ENCODE measurements at places on chromosomes 1 and 21. TPM values are rescaled to one million over a fixed set of nuclear protein-coding genes. Genes with fewer than 3 reads are reported as not detected.
A peak's percentile ranks its signal among the peaks of the same experiment; 100 is the strongest.

DNA sequence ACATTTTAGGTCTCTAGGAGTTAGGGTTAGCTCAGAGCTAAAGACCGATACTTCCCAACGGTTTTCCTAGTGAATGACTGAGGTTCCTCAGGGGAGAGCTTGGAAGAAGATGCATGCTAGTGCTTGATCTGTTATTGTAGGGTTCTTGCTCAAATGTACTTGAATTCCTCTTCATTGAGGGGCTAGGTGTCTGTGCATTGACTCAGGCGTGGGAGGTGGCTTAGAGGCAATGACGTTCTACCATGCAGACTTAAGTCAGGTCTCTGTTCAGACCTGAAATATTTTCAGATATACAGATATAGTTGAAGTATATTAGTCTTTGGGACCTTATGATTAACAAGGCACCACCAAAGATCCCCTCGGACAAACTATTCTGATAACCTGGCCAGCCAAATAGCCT lies 23.5 kb downstream of the S100A10 start:
- no peaks in the 10 kb centered on the region for H3K36me3 ChIP-seq
- no peaks in the 10 kb centered on the region for H3K27me3 ChIP-seq
- peaks cover 3% of the 10 kb centered on the region for H3K4me1 ChIP-seq

DNA sequence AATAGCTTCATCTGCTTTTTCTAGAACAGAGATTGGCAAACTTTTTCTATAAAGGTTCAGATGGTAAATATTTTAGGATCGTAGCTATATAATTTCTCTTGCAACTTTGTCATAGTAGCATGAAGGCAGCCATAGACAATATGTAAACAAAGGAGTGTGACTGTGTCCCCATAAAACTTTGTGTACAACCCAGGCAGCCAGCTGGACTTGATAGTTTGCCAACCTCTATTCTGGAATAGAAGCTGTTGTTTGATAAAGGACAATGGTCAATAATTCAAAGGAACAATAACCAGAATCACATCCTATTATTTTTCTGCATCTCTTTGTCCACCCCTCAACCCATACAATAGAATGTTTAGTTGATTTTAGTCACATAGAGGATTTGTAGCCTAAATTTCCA lies 286.7 kb downstream of the LMX1A start:
- no peaks in the 10 kb centered on the region for H3K36me3 ChIP-seq
- no peak overlapping the region for H3K4me3 ChIP-seq
- DNase-seq = no peak
- no peak overlapping the region for H3K27ac ChIP-seq
- H3K4me1 ChIP-seq = no peaks in the 10 kb centered on the region

DNA sequence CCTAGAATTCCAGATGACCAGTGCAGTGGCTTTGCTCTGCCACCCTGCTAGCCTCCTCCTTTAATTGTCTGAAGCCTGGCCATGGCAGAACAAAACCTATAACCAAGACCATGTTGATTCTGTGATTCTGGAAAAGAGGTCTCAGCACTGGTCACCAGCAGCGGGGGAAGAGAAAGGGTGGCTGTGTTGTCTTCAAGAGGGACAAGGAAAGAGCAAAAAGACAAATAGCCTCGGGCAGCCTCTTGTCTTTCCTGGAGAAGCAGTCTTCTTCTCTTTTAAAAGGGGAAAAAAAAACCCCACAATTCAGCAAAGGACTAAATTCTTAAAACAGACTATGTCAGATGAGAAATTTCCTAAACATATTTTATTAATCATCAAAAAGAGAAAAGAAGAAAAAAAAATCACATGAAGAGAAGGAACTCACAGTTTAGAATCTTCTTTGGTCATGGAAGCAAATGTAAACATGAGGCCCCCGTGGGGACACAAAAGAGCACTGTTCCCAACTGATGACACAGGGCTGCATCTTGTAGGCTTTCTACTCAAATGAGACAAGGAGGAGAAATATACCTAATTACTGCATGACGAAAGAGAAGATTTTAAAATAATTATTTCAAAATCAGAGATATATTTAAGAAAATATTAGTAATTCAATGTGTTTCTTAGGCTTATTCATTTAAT lies 36.3 kb upstream of the RAP1GAP start:
- no peaks in the 10 kb centered on the region for H3K4me1 ChIP-seq
- H3K36me3 ChIP-seq = peaks cover 40% of the 10 kb centered on the region
- no peaks in the 10 kb centered on the region for H3K27me3 ChIP-seq
- H3K27ac ChIP-seq = no peak overlapping the region
- no peak overlapping the region for H3K4me3 ChIP-seq

DNA sequence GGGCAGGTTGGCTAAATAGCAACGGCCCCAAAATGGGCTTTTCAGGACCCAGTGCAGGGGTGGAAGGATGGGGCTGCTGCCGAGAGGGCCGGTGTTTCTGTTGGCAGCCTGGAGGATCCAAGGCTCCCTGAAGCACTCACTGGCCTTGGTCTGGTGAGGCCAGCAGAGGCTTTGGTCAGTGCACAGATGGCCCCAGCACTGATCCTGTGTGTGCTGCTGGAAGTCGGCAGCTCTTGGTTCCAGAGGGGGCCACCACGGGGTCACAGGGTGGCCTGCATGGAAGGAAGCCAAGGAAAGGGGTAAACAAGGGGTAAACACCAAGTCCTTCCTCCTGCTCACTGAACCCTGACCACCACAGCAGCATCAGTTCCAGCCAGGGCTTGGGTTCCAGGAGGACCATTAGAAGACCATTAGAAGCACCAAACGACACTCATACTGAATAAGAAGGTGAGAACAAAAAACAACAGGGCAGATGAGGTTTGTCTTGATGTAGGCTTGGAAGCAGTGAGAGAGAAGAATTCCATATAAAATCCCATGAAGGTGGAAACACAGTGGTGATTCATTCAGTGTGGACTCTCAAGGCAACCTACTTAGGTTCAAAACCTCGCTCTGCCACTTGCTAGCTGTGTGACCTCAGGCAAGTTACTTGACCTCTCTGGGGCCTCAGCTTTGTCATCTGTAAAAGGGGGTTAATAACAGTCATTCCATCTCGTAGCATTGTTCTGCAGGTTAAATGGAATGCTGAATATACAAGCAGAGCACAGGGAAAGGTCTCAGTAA lies 184.5 kb downstream of the RUNX1 start:
- H3K36me3 ChIP-seq = peaks cover 2% of the 10 kb centered on the region
- H3K27me3 ChIP-seq = no peaks in the 10 kb centered on the region
- no peak overlapping the region for H3K4me3 ChIP-seq
- no peaks in the 10 kb centered on the region for H3K4me1 ChIP-seq

DNA sequence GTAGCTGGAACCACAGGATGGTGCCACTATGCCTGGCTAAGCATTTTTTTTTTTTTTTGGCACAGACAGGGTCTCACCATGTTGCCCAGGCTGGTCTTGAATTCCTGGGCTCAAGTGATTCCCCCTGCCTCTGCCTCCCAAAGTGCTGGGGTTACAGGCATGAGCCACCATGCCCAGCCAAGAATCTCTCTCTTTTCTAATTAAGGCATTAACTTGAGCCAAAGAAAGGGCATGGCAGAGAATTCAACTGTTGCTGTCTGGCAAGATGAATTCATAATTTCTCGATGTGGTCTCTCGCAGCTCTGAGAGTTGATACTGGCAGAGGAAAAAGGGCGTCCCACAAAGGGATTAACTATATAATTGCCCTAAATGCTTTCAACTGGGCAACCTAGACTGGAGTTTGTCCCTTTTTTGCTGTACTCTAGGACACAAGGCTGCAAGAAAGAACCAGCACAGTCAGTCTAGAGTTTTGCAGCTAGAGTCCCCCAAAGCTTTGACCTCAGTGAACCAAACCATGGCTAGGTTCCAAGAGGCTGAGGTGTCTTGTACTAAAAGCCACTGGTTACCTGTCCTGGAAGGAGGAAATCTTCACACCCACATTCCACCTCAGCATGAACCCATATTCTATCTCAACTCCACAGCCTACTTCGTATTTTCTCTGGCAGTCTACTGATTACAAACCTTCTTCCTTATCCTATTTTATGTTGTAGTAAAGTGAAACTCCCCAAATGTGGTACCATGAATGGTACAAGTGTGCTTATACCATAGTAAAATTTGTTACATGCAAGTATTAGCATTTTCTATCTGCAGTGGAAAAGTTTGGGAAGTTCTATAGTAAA lies 51.2 kb downstream of the OPTC start:
- no peaks in the 10 kb centered on the region for H3K36me3 ChIP-seq
- peaks cover 6% of the 10 kb centered on the region for H3K4me1 ChIP-seq
- H3K27ac ChIP-seq = no peak overlapping the region

GRCh38 chr1:231734417-231734816 lies 107.8 kb downstream of the DISC1 start:
- no peak overlapping the region for H3K4me3 ChIP-seq
- no peak overlapping the region for H3K27ac ChIP-seq
- no peak for DNase-seq
- H3K36me3 ChIP-seq = no peaks in the 10 kb centered on the region

DNA sequence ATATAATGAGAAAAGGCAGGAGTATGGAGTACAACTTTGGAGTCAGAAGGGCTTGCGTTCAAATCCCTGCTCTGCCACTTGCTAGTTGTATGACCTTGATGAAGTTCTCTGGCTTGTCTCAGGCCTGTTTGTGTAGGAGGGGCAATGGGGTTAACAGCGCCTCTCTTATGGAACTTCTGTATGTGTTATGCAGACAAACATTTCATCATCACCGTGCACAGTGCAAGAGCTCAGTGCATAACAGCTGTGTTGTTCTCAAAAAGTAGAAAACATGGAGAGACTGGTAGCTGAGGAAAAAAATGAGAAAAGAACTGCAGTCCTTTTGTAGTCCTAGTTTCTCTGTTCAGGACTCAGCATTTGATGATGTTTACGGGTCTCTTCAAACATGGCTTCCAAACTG lies 10.4 kb upstream of the ZNF648 start:
- no peaks in the 10 kb centered on the region for H3K36me3 ChIP-seq
- no peaks in the 10 kb centered on the region for H3K27me3 ChIP-seq

DNA sequence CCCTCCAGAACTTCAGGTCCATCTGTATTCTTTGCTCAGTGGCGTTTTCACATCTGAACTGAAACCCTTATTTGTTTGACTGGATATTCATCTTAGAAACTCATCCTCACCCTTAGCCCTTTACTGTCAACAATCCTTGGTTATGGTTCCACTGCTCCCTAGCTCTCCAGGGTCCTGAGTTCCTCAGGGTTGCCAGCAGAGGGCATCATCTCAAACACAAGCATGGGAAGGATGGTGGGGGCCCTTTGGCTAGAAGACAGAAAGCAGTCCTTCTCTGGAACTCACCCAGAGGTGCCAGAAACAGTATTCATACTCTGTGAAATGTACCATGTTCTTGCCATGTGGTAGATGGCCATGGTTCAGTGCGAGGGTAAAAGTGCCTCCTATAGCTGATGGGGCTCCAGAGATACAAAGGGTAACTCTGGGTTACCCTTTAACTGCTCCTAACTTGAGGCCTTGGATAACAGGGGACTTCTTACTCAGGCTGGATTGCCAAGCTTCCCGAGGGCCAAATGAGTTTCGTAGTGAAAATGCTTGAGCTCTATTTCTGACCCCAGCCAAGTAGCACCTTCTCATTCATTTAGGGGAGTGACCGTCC lies 11.3 kb downstream of the NCSTN start:
- H3K4me1 ChIP-seq = no peaks in the 10 kb centered on the region
- H3K36me3 ChIP-seq = peaks cover 98% of the 10 kb centered on the region
- no peak overlapping the region for H3K27ac ChIP-seq
- H3K27me3 ChIP-seq = no peaks in the 10 kb centered on the region
- no peak for DNase-seq

GRCh38 chr1:91791691-91792488 lies 94.1 kb downstream of the TGFBR3 start:
- no peaks in the 10 kb centered on the region for H3K27me3 ChIP-seq
- H3K27ac ChIP-seq = no peak overlapping the region
- no peaks in the 10 kb centered on the region for H3K4me1 ChIP-seq
- no peak for DNase-seq

DNA sequence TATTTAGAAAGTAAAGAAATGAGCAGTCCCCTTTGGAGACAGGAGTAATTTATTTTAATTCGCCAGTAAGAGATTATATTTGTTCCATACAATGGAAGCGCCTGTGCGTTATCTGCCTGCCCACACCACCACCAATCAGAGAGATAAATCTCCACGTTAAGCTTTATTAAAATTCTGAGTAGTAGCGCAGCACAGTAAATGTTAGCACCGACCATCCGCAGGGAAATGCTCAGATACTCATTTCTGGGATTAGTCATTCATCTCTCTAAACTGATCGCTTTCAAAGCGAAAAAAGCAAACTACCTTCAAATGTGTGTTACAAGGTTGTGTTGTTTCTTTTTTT lies 1.2 kb downstream of the ETS2 start:
- no peaks in the 10 kb centered on the region for H3K27me3 ChIP-seq
- H3K36me3 ChIP-seq = peaks cover 3% of the 10 kb centered on the region
- no peak for DNase-seq
- peaks cover 11% of the 10 kb centered on the region for H3K4me1 ChIP-seq
- peak overlapping the region; percentile 99 for H3K27ac ChIP-seq

GRCh38 chr1:168498159-168498631 lies 45.6 kb downstream of the XCL2 start:
- H3K27ac ChIP-seq = no peak overlapping the region
- H3K36me3 ChIP-seq = no peaks in the 10 kb centered on the region
- DNase-seq = no peak
- no peak overlapping the region for H3K4me3 ChIP-seq
- H3K27me3 ChIP-seq = no peaks in the 10 kb centered on the region

DNA sequence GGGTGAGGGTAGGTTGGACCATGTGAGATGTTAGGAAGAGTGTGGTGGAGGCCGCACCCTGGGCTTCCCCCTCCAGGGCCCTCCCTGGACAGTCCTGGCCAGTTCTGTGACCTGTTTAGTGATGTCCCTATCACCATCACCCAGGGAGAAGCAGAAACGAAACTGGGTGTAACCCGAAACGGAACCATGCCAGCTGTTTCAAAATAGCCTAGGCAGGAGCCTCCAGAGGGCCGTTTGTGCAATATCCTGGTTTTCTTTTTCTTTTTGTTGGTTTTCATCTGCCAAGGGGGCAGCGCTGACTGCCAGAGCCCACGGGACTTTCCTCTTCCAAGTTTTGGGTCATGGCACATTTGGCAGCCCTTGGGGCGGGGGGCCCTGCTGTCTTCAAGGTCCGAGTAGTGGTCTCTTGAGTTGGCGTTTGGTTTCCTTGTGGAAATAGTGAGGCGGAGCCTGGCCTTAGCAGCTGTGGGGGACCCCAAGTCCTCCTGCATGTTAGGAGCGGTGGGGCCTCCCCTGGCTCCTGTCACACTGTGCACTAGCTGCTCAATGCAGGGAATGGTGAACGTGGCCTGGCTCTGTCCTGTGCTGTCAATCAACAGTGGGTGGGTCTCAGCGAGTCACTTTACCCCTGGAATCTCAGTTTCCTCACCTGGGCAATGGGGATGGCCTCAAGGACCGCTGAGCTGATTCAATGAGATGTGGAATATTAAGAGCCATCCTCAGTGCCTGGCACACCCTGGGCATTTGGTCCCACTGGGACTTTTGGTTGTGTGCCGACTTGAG lies 90.7 kb downstream of the ARHGEF10L start:
- no peaks in the 10 kb centered on the region for H3K27me3 ChIP-seq
- peaks cover 23% of the 10 kb centered on the region for H3K4me1 ChIP-seq
- H3K27ac ChIP-seq = peak overlapping the region; percentile 91
- peaks cover 75% of the 10 kb centered on the region for H3K36me3 ChIP-seq

Gene PLEKHA6
- total RNA-seq = 4.9 TPM

Gene FAM43B
- 0.75 TPM for total RNA-seq

Gene LHX8
- total RNA-seq = not detected

Gene FBXO2
- total RNA-seq = 6.1 TPM

Gene OVAAL
- not detected for total RNA-seq

Gene TPM3
- 254 TPM for total RNA-seq

Gene RPTN
- total RNA-seq = not detected

Gene IFI44L
- total RNA-seq = 19.5 TPM

Gene BGLAP
- total RNA-seq = 19.1 TPM

Measured in ascending aorta (tissue), 2 donors.